Caudate nucleus (tissue), 63 donors: ENCODE measurements at places on chromosomes 11 and 22.

- DNase-seq = peak; percentile 12
Observed at GRCh38 chr11:83292709-83293456, 6.7 kb upstream of the CCDC90B start.

DNA sequence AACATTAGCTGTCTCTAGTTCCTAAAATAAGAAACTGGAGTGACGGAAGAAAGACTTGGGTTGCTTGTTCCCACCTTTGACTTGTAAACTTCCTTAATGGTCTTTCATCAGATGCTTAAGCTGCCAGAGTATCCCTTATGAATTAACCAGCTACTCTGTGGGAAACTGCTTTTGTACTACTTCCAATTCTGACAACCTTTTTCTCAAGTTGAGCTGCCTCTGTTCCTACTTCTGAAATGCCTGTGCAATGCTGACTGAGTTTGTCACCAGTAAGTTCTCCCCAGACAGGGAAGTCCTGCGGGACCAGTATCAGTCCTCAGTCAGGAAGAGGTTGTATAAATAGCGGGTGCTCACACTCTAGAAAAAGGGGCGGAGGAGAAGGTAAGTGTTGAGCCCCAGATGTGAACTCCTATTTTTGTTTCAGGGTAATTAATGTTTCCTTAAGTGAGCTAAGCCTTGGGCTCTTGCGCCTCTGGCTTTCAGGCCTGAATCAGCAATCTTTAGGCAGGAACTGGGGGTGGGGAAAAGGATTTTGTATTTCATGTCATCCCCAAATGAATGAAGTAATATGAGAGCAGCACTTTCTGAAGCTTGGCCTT is 67.2 kb downstream of the CECR2 start:
- DNase-seq = no peak

- DNase-seq = no peak
Observed at GRCh38 chr11:107583629-107584195, 7.2 kb upstream of the ELMOD1 start.

DNA sequence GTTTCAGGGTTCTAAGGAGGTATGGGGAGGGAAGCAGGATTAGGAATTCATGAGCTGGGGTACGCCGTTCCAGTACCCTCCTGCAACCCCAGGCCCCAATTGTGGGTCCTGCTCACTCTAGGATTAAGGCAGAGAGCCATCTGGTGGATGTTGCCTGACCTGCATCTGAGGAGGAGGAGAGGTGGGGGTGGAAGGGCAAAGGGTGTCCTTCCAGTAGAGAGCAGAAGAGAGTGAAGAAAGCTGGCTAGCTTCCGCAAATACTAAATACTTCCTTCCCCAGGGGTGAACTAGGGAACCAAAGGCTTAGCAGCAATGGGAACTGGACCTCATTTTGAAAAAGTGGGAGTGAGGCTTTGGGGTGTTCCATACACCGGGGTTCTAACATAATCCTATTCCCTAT is 10.6 kb downstream of the LRRC51 start:
- DNase-seq = peak; percentile 55

DNA sequence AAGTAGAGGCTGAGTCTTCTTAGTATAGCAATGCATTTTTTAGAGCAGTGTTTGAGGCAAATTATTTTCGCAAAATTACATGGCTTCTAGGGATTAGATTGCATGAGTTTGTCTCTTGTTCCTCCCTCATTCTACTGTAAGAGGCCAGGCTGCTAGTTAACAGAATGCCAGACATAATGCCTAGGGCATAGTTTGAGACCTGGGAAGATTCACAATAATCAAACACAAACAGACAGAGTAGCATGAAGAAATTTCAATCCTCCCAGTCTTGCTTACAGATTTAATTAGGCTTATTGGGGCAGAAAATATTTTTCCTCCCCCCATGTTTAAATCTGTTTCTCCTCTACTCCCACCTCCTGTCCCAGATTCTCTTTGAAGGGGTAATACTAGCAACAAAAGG is 48.3 kb downstream of the ARHGEF12 start:
- DNase-seq = no peak

DNA sequence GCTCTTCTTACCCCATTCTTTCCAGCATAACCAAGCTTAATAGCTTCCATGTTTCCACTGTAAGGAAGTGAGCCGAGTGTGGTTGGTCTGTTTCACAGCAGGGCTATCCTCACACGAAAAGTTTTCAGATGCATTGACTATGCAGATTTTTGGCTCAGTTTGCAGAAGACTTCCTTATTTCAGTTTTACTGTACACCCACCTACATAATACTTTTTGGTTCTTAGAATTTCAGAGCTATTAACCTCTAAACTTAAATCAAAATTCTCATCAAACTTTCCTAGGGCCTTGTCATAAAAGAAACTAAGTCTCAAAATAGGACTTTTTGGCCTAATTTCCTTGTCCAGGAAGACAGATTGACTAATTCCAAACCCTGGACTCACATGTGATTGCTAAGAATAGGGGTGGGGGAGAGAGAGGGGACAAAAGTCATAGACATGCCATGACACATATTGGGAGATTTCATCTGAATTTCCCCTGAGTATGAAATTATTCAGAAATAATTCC is 7.3 kb upstream of the EHF start:
- no peak for DNase-seq

DNA sequence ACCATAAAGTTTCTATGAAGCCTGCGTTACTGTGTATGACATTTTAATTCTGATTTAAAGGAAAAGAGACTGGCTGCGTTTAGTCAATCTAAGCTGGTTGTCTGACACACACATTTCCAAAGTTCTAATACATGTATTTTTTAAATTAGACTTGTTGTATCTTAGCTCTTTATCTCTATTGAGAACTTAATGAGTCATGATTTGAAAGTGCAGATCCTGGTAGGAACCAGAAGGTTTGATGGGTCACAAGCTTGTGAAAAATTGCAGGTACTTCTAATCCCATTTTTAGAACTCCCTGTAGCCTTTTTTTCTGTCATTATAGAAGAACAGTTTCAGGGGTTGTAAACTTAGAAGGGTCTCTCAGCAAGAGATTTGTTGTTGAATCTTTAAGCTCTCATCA is 210.3 kb downstream of the DDX10 start:
- no peak for DNase-seq

GRCh38 chr11:48000432-48000831 is 20.1 kb downstream of the PTPRJ start:
- DNase-seq = no peak

DNA sequence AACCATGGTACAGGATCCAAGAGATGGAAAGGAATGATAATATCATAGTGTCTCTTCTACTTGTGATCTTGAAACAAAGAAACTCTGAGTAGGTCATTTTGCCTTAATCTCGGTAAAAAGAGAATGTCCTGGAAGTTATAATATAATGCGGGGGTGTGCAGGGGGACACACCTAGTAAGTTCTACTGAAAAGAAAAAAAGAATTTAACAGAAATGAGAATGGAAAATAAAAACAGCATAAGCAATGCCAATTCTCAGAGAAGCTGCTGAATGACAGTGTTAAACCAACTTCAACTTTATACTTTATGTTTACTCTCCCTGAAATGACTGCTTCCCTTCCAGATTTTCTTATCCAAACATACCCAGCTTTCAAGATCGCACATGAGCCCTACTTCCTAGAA is 2.0 kb downstream of the HPS5 start:
- DNase-seq = no peak

DNA sequence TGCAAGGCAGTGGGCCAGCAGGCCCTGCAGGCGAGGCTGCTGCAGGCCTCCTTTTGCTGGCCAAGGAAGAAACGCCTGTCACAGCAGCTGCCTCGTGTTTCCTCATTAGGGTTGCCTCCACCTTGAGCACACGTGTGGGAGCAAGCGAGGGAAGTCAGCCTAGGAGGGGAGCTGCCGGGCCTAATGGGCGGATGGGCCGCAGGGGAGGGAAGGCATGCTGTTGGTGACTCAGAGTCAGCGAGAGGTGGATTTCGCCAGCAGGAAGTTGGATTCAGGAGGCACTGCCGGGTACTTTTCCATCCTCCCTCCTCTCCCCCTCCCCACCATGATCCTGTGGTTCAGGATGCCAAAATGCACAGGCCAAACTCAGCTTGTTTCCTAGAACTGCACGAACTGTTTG is 498.7 kb downstream of the METTL15 start:
- no peak for DNase-seq

GRCh38 chr11:47711816-47712215 is 3.4 kb downstream of the AGBL2 start:
- DNase-seq = no peak

- no peak for DNase-seq
Observed at GRCh38 chr11:64814712-64815187, 4.4 kb upstream of the MEN1 start.

- no peak for DNase-seq
Observed at GRCh38 chr22:34973926-34974325, 92.0 kb upstream of the ISX start.

DNA sequence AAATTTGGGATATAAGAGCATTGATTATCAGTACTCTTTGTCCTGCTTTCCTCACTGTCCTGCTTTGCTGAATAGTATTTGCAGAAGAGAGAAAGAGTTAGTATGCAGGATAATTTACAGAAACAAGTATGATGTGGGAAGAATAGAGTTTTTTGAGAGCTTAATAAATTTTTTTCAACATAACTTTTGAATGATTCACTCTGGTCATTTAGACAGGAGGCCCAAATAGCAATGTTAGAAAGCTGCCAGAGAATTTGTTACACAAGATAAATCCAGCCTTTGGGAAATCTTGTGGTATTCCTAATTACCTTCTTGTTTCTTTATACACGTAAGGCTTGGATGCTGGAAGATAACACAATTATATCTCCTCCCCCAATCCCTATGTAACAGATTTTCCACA is 484.6 kb downstream of the CNTN5 start:
- DNase-seq = no peak

DNA sequence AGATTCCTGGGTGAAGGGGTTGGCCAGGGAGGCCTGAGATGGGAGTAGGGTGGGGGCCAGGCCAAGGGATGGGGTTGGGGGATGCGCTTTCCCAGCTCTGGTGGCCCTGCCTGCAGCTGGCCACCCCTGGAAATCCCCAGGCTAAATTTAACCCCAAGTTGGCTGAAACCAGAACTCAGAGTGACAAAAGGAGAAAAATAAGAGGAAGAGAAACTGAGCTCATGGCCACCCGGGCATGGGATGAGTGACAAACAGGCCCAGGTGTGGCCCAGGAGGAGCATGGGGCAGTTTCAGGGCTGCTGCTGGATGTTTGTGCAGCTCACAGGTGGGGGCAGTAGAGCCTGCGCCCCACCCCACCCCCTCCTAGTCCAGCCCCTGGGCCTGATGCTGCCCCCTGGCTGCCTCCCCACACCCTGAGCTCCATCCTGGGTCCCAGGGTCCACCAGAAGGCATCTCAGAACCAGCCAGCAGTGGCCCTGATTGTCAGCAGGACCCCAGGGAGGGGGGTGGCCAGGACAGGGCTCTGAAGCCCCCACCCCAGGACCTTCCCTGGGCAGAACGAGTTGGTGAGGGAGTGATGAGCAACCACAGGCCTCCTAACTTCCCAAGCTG is 48.0 kb downstream of the IGLL5 start:
- DNase-seq = no peak

DNA sequence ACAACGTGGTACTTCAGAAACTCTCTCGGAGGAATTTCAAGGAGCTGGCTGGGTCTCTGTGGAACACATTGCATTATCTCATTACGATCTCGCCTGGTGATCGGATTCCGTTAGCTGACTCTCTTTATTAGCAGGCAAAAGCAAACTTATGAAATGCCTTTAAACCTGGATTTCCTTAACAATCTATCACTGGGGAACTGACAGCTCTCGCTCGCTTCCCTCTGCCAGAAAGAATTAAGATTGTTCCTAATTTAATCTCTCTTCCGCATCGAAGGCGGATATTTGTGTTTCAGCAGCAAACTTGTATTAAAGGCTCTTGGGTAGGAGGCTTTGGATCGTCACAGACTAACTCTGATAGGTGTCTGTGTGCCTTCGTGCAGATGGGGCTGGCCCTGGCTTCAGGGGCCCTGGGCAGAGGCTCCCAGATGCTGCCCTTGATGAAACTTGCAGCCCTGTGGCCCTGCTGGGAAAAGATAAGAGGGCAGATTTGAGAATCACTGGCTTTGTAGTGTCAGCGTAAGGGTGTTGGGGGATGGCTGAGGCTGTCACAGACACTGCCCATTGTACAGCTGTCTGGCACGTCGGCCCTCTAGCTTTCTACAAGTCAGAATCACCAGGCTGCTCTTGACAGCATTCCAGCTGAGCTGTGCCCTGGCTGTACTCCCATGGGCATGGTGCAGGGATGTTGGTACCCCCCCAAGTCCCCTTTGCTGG is 162.2 kb upstream of the NECTIN1 start:
- peak; percentile 83 for DNase-seq

GRCh38 chr11:47348859-47349258 is 3.6 kb downstream of the MYBPC3 start:
- DNase-seq = peak; percentile 12

DNA sequence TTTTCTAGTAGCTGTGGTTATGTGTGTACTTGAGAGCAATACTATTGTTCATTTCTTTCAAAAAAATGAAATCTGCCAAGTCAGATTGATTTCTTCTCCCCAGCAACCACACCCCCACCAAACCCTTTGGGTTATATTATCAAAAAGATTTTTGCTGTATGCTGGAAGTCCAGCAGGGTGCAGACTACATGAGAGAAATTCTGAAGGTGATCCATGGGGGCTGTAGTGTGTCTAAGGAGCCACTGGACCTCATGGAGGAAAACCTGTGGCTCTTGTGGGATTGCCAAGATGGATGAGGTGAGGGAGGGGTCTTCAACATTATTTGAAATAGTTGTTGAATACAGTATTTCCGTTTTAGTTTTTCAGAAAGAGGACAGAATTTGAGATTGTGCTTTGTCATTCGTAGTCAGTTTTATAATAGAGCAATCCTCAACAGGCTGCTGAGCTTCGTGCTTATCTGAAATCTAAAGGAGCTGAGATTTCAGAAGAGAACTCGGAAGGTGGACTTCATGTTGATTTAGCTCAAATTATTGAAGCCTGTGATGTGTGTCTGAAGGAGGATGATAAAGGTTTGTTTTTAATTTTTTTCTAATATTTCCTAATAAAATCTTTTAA is 3.1 kb downstream of the EIF3M start:
- DNase-seq = no peak

- no peak for DNase-seq
Observed at GRCh38 chr11:69504576-69505335, 23.3 kb downstream of the LINC01488 start.

DNA sequence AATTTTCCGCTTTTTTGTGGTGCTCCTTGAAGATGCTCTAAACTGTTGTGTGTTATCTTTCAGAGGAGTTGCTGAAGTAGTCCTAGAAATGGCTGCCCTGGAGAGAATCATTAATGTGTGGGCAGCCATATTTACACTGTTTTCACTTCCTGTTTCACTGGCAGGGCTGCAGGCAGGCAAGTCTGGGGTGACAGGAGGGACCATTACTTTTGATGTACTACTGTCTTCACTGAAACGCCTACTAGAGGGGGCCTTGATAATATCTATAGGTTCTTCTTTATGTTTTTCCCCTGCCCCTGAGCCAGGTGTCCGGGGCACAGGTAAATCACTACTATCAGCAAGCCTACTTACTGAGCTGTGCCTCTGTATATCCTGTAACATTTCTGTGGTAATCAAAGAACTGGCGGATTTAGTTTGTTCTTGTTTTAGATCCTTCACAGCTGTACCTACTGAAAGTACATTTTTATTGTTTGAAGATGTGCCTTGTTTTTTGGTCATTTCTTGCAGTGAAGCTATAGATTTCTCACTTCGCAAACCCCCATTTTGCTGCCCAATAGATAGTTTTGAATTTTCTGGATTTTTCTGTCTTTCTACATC is 39.7 kb downstream of the ACAT1 start:
- DNase-seq = no peak

GRCh38 chr11:57460022-57460757 is at the start of gene RTN4RL2:
Gene RTN4RL2 (plus strand): TSS chr11:57460528. CDS start chr11:57460866, 338 bp downstream.
- DNase-seq = no peak

GRCh38 chr11:72418834-72419560 is 15.3 kb downstream of the CLPB start:
- no peak for DNase-seq
